ENCODE measurements at places on chromosomes 2 and 18.
A peak's percentile ranks its signal among the peaks of the same experiment; 100 is the strongest.

- DNase-seq = no peak
Measured at GRCh38 chr2:85213404-85213803, 80.2 kb downstream of the TCF7L1 start.

DNA sequence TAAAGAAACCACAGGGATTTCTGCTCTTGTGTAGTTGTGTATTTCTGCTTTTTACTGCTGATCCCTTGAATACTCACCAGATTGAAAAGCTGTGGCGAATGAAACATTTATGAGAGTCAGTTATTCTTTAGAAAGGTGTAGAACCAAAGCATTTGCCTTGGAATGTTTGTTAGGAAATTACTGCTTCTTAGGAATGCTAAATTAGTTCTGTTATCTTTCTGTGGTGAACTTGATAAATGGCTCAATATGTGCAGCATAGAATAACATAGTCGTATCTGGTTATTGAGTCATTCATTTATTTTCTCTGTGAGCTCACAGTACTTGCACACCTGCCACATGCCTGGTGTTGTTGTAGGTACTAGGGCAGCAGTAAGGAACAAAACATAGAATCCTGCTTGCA, 57.0 kb upstream of the FAM237A start:
- DNase-seq = no peak

DNA sequence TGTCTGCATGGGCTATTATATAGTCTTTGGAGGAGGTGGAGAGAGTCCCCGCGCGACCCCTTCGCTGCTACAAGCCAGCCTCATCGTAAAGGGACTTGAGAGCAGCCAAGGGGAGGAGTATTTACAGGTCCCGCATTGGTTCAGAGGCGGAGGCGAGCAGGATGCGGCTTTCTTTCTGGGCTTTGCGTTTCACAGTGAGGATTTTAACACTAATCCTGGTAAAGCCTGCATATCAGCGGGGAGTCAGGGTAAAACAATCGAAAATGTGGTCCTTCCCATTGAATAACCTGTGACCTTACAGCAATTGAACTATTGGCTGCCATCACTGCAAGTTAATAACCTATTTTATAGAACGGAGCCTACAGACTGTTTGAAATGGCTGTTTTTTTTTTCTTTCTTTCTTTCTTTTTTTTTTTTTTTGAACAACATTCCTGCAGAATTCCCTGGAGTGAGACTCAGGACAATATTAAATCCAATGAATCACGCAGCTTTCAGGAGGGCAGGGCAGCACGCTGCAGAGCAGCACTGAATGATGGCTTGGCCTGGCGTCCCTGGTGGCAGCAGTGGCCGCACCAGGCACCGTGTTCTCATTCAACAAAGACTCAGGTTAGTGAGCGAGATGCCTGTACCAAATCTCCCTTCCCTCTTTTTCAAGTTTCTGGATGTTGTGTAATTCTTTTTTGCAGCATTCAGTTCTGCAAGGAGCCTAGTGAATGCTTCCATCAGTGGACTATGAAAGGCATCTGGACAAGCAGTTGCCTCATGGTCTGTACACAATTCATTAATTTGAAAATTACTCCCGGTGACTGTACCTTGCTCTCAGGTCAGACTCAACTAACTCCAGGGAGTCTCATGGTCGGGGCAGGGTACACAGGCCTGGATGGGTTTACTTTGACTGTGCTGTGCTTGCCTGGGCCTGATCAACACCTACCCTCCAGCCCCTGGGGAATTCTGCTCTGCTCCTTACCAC, 19.8 kb downstream of the SMIM21 start:
- peak; percentile 2 for DNase-seq

- no peak for DNase-seq
Measured at GRCh38 chr2:237296756-237297155, 117.2 kb downstream of the COL6A3 start.

- no peak for DNase-seq
Measured at GRCh38 chr2:121828281-121828731, 72.9 kb downstream of the TSN start.

- DNase-seq = no peak
Measured at GRCh38 chr2:1511455-1511854, 98.2 kb downstream of the TPO start.

DNA sequence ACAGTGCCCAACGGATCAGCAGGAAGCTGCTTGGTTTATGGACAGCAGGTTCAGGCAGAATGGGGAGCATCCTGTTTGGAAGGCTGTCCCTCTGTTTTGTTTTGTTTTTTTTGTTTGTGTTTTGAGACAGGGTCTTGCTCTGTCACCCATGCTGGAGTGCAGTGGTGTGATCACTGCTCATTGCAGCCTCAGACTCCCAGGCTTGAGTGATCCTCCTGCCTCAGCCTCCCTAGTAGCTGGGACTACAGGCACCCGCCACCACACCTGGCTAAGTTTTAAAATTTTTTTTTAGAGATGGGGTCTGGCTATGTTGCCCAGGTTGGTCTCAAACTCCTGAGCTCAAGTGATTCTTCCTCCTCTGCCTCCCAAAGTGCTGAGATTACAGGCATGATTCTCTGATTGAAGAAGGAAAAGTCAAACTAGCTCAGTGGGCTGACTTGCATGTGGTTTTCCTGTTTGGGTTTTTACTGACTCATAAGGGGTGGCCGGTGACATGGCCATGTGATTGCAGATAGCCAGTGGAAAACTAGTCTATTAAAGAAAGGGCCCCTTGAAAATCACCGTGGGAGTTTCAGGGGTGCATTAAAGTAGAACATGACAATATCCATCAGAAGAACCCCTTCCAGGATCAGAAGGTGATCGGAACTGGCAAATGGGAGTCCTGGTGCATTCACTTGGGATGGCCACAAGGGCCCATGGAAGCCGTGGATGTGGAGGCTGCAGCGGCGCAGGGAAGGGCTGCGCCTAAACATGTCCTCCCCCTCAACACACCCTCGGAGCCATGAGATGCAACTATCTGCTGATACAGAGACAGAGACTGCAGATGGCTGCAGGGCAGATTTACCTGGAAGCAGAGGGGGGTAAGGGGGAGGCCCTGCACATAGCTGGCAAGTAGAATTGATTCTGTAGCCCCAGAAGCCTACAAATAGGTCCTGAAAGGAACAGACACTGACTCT, 26.5 kb downstream of the AQP12B start:
- DNase-seq = no peak

GRCh38 chr2:71811157-71811556, 336.5 kb downstream of the CYP26B1 start:
- DNase-seq = no peak

DNA sequence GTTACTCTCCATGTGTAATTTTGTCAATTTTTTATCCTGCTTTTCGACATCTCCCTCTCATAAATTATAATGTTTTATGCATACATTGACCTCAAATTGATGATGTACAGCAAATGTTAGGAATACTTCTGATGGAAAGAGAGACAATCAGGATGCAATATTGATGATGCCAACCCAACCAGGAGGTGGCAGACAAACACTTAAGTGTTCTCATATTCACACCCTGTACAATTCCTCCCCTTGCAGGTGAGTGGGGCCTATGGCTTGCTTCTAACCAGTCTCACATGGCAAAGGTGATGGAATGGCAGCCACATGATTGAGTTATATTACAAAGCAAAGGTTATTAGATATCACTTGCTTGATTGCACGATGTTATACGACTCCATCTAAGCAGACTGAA, 594.3 kb upstream of the REG3G start:
- DNase-seq = no peak

GRCh38 chr2:239884875-239885274, 140.3 kb downstream of the NDUFA10 start:
- no peak for DNase-seq

- no peak for DNase-seq
Measured at GRCh38 chr18:36527051-36527450, 229.5 kb downstream of the FHOD3 start.

- DNase-seq = no peak
Measured at GRCh38 chr2:220969348-220969747, 602.8 kb downstream of the EPHA4 start.

Measured in GOT3 (cell line).